Endodermal cell (in vitro differentiated cells): ENCODE measurements at places on chromosomes 4 and X. TPM values are rescaled to one million over a fixed set of nuclear protein-coding genes. Genes with fewer than 3 reads are reported as not detected.

Gene DMP1
- total RNA-seq, result 0.09 and 0.11 TPM in 2 replicates

Gene NDUFA1
- total RNA-seq, result 63.9 and 74.2 TPM in 2 replicates

Gene SLC49A3
- total RNA-seq, result 11.0 to 15.1 TPM (median 12.3 TPM) in 3 replicates

Gene MFSD8
- 23.8 and 25.0 TPM in 2 replicates for total RNA-seq

Gene CUL4B
- total RNA-seq, result 50.8 to 70.1 TPM (median 51.8 TPM) in 3 replicates

Gene DNAAF6
- not detected in 3 replicates for total RNA-seq

Gene CABS1
- 2.5 to 3.9 TPM (median 2.8 TPM) in 3 replicates for total RNA-seq

Gene FMR1NB
- total RNA-seq, result not detected in 2 replicates

Gene FRAS1
- total RNA-seq, result 76.4 to 96.9 TPM (median 78.3 TPM) in 3 replicates

Gene NDUFC1
- total RNA-seq, result 54.2 and 56.3 TPM in 2 replicates

Gene CSAG3
- 0.35 and 0.41 TPM in 2 replicates for total RNA-seq

Gene UGT2B15
- not detected in 2 replicates for total RNA-seq

Gene SPANXA2
- not detected in 2 replicates for total RNA-seq

Gene FAT4
- total RNA-seq, result 0.17 to 0.77 TPM (median 0.22 TPM) in 3 replicates
